AG08395 (cell line): ENCODE measurements at places on chromosomes 1 and 21.

DNA sequence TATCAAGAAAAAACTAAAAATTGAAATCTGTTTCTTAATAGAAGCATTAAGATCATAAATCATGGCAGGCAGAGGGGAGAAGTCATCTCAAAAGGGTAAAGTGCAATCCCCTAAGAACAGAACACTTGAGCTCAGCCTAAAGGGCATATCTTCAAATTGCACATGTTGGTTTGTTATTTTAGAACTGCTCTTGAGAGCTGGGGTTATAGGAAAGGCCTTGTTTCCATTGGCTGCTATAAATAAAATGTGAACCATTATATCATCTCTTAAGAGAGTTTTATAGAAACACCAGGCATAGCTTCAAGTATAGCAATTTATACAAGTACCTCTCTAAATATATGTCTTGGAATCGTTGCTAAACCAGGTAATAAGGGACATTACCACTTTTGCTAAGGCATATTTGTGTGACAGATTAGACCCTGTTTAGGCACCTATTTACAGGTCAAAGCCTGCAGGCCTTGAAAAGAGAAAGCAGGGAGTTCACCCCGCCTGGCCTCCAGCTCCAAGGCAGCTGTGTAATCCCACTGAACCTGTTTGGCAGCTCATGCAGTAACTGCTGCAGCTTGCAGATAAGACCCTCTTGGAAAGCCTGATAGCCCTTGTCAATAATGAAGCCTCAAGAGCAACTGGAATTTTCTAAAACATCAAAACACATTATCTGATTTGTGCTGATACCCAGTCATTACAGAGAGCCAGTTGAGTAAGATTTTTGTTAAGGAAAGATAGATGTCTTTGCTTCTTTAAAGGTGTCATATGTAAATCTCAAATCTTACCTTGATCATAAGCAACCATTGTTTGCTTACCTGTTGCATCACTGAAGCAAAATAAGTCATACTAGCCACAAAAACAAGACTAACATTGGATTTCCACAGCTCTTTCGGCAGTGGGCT lies 24.2 kb upstream of the SYDE2 start:
- DNase-seq, result no peak

DNA sequence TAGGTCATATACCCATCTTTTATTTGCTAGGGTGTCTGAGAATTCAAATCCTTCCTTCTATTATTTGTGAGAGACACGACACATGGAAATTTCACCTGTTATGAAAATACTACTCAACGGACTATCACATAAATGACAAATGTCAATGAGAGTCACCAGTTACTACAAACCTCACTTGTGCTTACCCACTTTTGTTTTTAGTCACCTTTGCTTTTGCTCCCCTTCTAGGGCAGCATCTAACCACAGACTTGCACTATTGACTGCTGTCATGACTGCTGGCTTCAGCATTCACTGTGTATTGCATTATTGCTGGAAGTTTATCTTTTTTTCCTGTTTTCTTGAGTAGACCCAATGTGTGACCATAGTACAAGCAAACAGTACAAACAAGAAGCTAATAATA lies 1048.0 kb downstream of the PLA2G4A start:
- DNase-seq, result no peak

DNA sequence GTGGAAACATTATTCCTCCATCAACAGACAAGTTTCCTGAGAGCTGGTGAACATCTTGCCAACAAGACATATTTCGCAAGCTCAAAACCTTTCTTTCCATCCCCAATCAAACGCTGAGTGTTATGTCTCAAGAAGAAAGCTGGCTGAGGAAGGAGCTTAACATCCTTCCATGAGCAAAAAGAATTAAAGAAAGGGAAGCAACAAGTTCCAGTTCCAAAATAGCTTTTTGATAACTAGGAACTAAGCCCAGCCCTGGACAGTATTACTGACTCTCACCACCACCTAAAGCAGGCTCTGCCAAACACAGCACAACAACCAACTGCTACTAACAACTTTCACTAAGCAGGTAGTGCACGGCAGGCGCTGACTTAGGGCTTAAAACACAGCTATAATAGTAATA lies 50.2 kb downstream of the CAPZB start:
- DNase-seq, result peak; percentile 56

- no peak for DNase-seq
These were observed 28.2 kb upstream of the PRDX6 start for GRCh38 chr1:173448945-173449344.

DNA sequence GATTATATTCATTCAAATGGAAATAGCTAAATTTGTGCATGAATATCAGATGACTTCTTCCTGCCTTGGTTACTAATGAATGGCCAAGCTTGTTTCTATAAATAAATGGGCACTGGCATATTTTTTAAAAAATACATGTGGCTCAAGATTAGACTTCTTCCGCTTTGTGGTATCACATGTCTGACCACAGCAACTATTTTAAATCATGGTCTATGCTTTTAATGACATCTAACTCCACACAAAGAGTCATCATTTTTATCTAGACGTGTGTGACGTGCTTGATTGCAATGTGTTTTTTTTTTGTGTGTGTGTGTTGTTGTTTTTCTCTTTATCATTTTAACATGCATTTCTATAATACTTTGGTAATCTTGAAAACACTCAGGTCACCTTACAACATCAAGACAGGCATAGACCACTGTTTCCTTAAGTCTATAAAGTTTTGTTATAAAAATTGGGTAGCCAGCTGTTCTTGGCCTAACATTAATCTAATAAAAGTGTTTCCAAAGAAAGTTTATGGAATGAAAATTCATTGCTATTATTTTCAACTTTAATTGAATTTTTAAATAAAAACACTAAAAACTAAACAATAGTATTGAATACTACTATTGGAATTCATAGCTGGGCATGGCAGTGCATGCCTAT lies 29.5 kb downstream of the RGS1 start:
- DNase-seq, result no peak

DNA sequence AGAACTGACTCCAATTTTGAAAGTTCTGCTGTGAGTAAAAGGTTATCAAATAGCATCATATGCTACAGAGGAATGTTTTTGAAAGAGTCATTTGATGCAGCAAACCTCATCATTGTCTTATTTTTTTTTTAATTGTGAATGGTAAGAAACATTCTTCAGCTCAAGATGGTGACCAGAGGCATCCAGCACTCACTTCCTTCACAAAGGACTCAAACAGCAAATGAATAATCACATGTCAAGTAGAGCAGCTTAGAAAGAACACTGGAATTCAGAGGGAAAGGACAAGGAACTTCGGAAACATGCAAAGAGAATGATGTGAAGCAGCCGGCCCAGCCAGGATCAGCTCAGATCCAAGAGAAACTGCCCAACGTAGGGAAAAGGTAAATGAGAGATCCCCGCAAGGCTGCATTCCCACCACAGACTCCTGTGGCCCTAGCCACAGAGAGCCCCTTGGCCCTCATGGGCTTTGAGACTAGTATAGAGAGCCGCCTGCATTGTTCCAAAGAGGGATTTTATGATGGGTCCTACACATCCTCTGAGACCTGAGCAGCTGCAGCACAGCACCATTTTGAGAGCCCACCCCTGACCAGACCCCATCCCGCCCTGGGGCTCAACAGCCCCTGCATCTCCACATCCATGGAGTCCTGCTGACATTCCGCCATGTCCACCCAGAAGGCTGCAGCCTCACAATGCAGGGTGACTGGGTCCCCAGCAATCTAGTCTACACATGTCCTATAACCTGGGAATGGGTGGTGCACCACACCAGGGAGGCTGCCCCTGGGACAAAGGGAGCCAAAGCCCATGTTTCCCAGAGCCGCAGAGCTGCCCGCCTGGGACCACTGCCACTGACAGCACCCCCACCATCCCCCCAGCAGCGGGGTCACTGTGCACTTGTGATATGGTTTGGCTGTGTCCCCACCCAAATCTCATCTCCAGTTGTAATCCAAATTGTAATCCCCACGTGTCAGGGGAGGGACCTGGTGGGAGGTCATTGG lies 21.2 kb upstream of the UTS2 start:
- DNase-seq, result no peak

- peak; percentile 44 for DNase-seq
These were observed 624 bp downstream of the SLC41A1 start for GRCh38 chr1:205812271-205812877.

GRCh38 chr1:13516606-13517005 lies 2.8 kb upstream of the LRRC38 start:
- DNase-seq, result no peak

DNA sequence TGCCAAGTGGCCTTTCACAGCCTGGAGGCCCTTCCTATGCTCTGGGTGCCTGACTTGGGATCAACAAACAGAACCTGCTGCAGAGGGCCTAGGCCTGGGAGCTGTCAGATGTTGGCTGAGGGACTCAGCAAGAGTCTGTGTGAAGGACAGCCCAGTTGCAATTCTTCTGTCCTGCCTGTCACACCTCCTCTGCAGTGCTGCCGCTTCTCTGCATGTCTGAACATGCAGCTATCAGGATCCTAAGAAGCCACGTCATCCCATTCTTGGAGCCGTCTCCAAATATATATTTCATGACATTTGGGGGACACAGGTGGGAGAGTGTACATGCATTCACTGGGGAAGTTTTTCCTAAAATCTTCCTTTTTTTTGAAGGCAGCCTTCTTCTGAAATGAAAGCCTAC lies 8.6 kb downstream of the FCAMR start:
- no peak for DNase-seq

GRCh38 chr1:182119631-182120030 lies 58.1 kb upstream of the ZNF648 start:
- DNase-seq, result no peak

DNA sequence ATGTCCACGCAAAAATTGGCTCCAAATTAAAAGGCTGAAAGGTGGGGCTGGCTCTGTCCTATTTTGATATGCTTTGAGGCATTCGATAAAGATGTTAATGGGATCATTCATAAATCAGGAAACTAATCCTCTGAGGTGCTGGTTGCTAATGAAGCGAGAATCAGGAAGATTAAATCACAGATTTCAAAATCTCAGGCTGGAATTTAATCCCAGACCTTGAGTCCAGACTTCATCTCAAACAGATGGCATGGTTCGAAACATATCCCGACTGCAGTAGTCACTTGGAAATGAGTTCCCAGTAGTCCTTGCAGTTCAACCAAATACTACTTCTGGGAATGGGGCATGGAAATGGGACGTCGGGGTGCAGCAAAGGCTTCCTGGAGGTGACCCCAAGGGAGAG lies 4.5 kb upstream of the KLF17 start:
- DNase-seq, result no peak

GRCh38 chr1:91501523-91501851 lies 836 bp downstream of the CDC7 start:
- DNase-seq, result peak; percentile 47

GRCh38 chr1:156128654-156129597 lies 14.4 kb downstream of the LMNA start:
- no peak for DNase-seq
